ENCODE measurements at places on chromosomes 6 and 20. TPM values are rescaled to one million over a fixed set of nuclear protein-coding genes. Genes with fewer than 3 reads are reported as not detected.

DNA sequence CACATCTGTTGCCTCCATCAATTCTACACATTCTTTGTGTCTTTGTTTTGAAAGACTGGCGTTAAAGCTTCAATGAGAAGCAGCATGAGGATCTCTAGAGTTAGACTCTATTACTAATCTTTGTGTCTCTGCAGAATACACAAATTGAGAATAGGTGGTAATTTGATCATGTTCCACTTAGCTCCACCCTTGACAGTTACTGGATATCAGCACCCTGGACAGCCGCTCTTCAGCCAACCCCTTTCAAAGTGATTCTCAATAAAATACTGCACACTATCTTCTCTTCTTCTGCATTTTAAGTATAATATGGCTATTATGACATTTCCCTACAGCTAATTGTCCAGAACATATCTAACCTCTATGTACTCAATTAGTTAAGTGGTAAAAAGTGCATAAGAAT, 54.3 kb upstream of the CNR1 start:
- DNase-seq = no peak

GRCh38 chr6:107638493-107638892, 148.6 kb downstream of the SOBP start:
- DNase-seq = no peak

GRCh38 chr6:148367411-148368024, 24.9 kb downstream of the SASH1 start:
- DNase-seq = no peak

The GABRR1 gene
- not detected for total RNA-seq

DNA sequence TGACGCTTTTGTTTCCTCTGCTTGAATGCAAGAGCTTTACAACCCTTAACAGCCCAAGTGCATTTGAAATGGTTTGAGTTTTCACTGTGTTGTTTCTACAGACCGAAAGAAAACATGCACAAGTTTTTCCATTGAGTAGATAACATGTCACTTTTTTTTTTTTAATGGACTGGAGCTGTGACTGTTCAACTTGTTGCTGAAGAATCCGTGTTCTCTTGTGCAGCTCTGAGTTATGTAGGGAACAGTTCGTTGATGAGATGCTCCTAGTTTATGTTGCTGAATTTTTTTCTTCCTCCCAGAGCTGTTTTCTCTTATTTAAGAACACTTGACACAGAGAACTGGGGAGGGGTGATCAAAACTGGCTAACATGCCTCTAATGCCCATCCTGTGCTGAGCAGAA, 89.3 kb downstream of the DTD1 start:
- no peak for DNase-seq

- no peak for DNase-seq
Measured at GRCh38 chr6:40524797-40525585, 62.2 kb downstream of the LRFN2 start.

- DNase-seq = peak; percentile 94
Measured at GRCh38 chr6:24774696-24775519, at the start of gene GMNN. Gene GMNN, plus strand, starts transcription at chr6:24774937. Its CDS starts 2,310 bp downstream, at chr6:24777247.

- no peak for DNase-seq
Measured at GRCh38 chr6:44725070-44725469, 337.6 kb downstream of the CDC5L start.

The OXT gene
- total RNA-seq = not detected

Measured in urinary bladder (tissue), 4 donors.